Activated CD4-positive, alpha-beta T cell treated with anti-CD3 and anti-CD28 coated beads for 4 hours (primary cell): ENCODE measurements at places on chromosomes 11 and 22.

- DNase-seq, result no peak
Measured at GRCh38 chr11:86940122-86940777, 14.9 kb downstream of the FZD4 start.

GRCh38 chr11:69443968-69444364 is 37.5 kb upstream of the LINC01488 start:
- DNase-seq, result no peak

GRCh38 chr11:101346591-101346990 is 217.0 kb upstream of the PGR start:
- DNase-seq, result no peak

- DNase-seq, result no peak
Measured at GRCh38 chr11:70603114-70603755, 204.9 kb downstream of the CTTN start.

- DNase-seq, result no peak
Measured at GRCh38 chr11:100004541-100004940, 682.5 kb upstream of the ARHGAP42 start.

- no peak for DNase-seq
Measured at GRCh38 chr11:110431051-110431672, 1.4 kb downstream of the FDX1 start.

GRCh38 chr11:78961937-78962701 is 387.5 kb upstream of the NARS2 start:
- DNase-seq, result no peak

DNA sequence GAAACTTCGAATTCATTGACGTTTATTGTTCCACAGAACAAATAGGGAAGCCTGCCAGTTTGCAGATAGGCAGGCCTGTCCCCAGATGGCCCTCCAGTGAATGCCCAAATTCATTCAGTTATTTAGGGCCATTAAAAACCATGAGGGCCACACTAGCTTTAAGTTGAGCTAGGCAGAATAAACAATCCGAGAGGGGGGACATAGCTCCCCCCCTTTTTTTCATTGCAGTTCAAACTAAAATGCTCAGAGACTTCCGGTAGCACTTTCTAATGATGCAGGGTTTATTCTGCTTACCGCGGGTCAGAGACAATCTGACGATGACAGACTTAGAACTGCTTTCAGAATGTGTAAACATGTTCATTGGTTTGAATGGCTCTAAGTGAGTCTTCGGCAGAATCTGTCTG is 72.0 kb downstream of the ZBTB16 start:
- DNase-seq, result no peak

- no peak for DNase-seq
Measured at GRCh38 chr11:10050561-10050960, 243.5 kb downstream of the SBF2 start.

- no peak for DNase-seq
Measured at GRCh38 chr11:65613091-65613928, 711 bp downstream of the MAP3K11 start.

DNA sequence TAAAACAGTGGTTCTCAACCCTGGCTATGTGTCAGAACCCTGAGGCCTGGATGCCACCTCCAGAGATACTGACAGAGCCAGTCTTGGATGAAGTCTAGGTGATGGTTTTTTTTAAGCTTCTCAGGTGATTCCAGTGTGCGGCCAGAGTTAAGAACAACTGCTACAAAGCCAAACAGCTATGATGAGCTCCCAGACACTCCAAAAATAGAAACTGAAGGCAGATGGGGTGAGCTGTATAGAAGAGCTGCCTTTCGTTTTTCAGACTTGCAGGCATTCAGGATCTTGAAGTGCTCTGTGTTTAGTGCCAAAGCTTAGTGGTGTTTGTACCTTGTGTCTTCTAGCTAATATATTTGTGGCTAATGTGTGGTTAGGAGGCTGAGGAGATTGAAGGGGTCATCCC is 14.2 kb downstream of the SCUBE2 start:
- no peak for DNase-seq

DNA sequence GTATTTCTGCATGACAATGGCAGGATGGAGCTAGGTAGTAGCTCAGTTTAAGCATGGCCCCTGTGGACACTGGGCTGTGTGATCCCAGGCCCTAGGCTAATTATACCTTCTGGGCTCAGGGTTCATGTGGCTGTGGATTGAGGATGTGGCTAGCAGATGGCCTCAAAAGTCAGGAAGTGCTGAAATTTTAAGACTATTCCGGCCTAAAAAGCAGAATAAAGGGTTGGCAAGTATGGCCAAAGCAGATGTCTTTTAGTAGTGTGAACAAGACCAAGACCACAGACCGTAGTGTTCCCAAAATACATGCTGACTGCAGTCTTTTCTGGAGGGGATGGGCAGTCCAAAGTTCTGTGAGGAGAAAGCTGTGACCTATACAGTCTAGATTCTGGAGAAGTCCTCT is 115.7 kb upstream of the RAG2 start:
- no peak for DNase-seq

GRCh38 chr11:132788816-132789325 is 743.4 kb downstream of the OPCML start:
- no peak for DNase-seq

DNA sequence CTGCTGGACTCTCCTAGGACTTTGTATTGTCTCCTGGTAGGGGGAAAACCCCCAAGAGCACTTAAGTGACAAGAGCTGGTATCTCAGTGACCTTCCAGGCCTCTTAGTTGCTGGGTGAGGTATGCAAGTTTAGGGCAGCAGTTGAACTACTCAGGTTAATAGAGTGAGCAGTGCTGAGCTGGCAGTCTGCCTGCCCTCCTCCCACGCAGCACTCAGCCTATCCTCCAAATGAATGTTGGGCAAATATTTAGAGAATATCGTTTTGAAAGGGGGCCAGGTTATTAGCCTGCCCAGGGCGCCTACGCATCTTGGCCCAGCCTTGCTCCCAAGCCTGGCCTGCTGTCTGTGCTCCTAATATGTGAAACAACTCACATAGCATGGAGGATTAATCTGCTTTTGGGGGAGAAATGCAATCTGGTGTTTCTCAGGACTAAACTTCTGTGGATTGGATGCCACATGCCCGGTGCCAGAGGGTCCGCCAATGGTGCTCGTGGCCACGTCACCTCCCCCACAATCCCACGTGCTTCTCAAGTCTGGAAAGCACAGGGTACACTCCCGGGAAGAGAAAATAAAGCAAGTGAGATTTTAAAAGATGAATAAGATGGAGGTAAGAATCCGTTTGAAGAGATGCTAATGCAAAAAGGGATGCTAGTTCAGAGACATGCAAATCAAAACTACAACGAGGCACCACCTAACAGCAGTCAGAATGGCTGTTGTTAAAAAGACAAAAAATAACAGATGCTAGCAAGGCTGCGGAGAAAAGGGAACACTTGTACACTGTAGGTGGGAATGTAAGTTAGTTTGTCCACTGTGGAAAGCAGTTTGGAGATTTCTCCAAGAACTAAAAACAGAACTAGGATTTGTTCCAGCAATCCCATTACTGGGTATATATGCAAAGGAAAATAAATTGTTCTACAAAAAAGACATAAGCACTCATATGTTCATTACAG is 67.7 kb downstream of the SPON1 start:
- DNase-seq, result no peak

GRCh38 chr11:7167976-7168740 is 79.4 kb downstream of the RBMXL2 start:
- DNase-seq, result no peak

- no peak for DNase-seq
Measured at GRCh38 chr11:16179676-16180075, 176.7 kb downstream of the SOX6 start.

DNA sequence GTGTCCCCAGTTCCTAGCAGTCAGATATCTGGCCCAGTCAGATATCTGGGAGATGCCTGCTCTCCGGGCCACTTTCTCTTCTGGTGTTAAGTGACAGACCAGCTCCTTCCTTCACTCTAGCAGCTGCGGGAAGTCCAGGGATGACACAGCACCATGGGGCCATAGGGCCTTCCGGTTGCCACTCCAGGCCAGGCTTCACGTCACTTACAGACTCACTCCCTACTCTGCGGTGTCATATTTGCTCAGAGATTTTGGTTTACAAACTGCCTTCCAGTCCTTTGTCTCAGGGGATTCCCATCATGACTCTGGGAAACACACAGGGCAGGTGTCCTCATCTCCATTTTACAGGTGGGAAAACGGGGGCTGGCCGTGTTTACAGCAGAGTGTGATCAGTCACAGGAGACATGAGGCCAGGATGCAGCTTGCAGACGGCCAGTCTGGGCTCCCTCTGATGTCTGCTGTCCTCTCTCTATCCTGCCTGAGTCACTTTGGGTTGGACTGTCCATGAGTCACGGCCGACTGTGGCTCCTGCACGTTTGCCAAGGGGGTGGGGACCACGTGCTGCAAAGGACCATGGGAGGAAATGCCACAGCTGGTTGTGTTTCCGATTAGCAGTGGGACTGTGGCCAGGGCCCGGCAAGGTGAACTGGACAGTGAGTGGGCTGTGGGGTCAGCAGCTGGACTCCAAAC is 8.2 kb upstream of the TBC1D22A start:
- DNase-seq, result no peak

GRCh38 chr11:8243458-8243857 is 20.2 kb downstream of the LMO1 start:
- no peak for DNase-seq

GRCh38 chr22:50260801-50261614 is 475 bp downstream of the MAPK12 start:
- no peak for DNase-seq

DNA sequence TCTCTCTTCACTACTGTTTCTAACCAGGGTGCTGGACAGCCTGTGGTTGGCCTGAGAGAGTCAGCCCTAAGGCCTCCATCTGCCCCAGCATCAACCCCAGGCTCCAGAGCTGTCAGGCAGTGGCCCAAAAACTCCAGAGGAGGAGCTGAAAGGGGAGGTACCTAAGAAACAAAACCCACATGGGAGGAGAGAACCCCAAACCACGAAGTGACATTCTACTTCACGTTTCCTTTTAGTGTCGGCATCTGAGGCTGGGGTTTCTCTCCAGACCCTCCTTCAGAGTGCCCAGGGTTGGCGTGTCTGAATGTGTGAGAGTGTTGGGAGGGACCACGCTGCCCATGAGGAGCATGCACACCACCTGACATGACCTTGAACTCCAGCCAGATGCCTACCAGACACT is 69.8 kb upstream of the NNMT start:
- no peak for DNase-seq

- DNase-seq, result no peak
Measured at GRCh38 chr11:133957900-133958299, 1.1 kb upstream of the IGSF9B start.

DNA sequence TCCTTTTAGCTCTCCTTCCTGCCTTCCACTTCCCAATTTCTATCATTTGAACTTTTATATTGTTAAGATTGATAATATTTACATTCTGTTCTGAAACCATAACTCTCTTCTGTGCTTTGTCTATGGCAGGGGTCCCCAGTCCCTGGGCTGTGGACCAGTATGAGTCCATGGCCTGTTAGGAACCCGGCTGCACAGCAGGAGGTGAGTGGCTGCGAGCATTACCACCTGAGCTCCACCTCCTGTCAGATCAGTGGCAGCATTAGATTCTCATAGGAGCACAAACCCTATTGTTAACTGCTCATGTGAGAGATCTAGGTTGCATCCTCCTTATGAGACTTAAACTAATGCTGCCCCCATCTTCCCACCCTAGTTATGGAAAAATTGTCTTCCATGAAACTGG is 48.4 kb upstream of the HEPHL1 start:
- no peak for DNase-seq

DNA sequence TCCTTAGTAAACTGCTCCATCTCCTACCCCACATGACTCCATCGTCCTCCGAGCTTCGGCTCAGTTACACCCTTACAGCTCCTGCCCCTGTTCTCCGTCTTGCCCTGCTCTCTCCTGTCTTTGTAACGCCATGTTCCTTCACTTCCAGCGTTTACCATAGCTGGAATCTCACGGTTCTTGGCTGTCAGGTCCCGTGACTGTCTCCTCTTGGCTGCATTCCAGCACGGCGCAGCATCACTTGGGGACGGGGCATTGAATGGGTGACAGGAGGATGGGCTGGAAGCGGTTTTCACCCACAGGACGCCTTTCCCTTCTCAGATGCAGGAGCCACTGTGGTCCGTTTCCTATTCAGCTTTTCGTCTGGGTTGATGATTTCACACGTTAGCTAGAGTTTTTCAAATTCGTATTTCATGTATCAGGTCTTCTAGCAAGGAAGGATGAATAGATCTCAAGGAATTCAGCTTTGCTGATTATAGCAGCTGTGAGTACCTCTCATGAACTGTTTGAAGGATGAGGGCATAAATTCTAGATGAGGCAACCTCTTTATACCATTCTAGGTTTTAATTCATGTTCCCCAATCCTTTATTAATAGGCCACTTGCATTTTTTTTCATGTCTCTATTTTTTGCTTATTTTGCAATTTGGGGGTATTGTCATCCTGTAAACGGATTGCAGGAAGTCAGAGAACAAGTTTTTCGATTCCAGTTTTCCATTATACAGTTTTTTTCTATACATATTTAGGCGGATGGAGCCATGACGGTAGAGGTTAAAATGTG is 29.1 kb downstream of the ZBED4 start:
- DNase-seq, result no peak

DNA sequence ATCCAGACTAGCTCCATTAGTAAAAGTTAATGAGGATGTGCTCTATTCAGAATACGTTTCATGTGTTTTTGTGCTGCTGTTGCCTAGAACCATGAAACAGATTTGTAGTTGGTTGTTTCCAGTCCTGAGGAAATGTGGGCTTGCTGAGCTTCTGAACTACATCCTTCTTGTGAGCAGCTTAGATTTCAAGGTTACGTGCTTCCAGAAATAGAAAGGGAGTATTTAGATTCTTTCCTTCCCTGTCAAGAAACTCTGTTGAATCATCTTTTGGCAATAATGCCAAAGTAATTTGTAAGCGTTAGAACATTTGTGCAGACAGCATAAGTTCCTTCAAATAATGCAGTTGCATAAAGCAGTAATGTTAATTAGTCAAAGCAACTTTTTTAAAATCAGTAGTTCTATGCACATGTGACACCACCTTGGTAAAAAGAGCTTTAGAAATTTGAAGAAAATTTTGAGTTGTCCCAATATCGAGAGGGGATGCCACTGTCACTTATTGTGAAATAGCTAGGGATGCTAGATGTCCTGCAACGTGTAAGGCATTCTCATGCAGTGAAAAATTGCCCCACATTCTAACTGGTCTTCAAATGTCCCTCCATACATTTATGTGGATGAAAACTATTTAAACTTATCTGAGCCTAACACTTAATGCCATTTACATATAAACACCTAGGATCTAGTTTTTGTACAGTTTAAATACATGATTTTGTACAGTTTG is 169.6 kb downstream of the ETS1 start:
- no peak for DNase-seq

- no peak for DNase-seq
Measured at GRCh38 chr11:72629266-72629665, 45.0 kb downstream of the PDE2A start.

GRCh38 chr11:8039530-8040260 is 41.3 kb upstream of the TUB start:
- no peak for DNase-seq

GRCh38 chr22:44648085-44648820 is 53.8 kb upstream of the PRR5 start:
- DNase-seq, result no peak

GRCh38 chr11:67352546-67353316 is 615 bp downstream of the POLD4 start:
- no peak for DNase-seq

- no peak for DNase-seq
Measured at GRCh38 chr11:125105926-125106325, 5.5 kb downstream of the TMEM218 start.
